ENCODE measurements at places on chromosomes 16 and 17. TPM values are rescaled to one million over a fixed set of nuclear protein-coding genes. Genes with fewer than 3 reads are reported as not detected.

GRCh38 chr17:57988301-57989250 lies 522 bp upstream of the VEZF1 start:
- peak; percentile 90 for DNase-seq

Gene OR4D1
- not detected for total RNA-seq

Gene CES1
- total RNA-seq, result 51.5 TPM

- no peak for DNase-seq
Measured at GRCh38 chr16:54425681-54426552, 139.3 kb upstream of the IRX3 start.

- peak; percentile 78 for DNase-seq
Measured at GRCh38 chr16:28863929-28864793, 518 bp downstream of the SH2B1 start.

DNA sequence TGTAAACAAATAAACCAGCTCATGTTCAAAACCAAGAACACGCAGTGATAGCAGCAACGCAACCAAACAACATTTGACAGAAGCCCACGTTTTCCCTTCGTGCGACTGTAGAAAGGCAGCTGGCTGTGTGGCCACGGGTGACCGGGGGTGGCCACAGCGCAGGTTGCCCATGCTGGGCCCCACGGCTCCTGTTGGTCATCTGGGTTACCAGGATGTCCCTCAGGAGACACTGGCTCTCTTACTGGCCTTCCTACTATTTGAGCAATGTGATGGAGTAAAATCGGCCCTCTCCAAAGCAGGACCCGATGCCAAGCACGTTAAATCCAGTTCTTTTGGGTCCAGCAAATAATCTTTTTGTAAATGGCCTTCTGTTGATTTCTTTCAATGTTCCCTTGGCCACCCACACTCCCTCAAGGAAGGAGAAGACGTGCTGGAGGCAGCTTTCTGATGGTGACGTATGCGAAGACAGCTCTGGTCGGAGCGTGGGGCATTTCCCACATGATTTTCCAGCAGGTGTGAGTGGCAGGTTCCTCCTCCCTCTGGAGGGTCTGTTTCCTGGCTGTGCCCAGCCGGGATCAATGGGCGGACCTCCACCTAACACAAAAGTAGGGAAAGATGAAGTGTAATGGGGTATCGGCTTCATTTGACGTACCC lies 143.1 kb upstream of the CHMP6 start:
- DNase-seq, result peak; percentile 27

All from sigmoid colon (tissue), 7 donors.